ENCODE measurements at places on chromosomes 5 and 9. TPM values are rescaled to one million over a fixed set of nuclear protein-coding genes. Genes with fewer than 3 reads are reported as not detected.

LHX3 gene
- not detected for total RNA-seq

CAMK2A gene
- total RNA-seq = 34.6 TPM

COL5A1 gene
- 129 TPM for total RNA-seq

ADAMTS16 gene
- total RNA-seq = not detected

GRCh38 chr5:156481741-156482140, 154.8 kb downstream of the SGCD start:
- DNase-seq = no peak

DNA sequence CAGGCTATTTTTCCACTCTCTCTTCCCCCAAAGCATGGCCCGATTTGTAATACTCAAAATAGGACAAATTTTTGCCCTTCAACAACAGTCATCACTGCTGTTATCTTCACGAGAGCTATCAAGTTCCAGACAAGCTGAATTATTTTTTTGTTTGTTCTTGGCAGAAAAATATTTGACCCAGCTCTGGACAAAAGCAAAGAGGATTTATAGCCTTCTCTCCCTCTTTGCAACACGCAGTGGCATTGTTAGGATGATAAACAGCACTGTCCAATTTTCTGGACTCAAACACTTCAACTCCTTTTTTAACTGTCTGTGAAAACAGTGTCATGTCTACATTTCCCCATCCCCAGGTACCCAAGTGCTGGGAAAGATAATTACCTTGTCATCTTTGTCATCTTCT, 160.3 kb downstream of the SLF1 start:
- no peak for DNase-seq

GRCh38 chr5:175390352-175391083, 53.5 kb downstream of the DRD1 start:
- DNase-seq = no peak

GRCh38 chr9:34139477-34140146, 13.1 kb upstream of the DCAF12 start:
- DNase-seq = peak; percentile 28

GRCh38 chr5:150571836-150572235, 63.9 kb downstream of the NDST1 start:
- DNase-seq = no peak

DNA sequence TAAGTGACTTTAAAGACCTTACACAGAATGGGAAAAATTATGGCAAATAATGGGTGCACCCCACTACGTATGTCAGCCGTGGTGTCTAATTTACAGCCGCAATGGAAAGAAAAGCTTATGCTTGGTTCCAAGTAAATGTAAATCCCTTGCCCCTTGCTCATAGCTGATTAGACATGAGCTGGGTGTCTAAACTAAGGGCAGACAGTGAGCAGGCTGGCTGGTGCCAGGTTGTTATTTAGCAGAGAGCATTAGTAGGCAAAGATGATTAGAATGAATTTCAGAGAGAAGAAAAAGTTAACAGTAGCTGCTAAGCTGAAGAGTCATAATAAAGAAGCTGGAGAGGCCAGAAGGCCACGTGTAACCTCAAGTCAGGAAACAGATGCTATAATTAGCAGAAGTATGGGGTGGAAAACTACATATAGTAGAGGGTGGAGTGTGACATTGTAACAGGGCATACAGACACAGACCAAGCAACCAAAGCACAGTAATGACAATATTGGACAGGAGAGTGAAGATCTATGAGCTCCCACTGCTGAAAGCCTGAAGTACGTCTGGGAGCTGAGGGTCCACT, 257.7 kb downstream of the MCTP1 start:
- DNase-seq = peak; percentile 13

- DNase-seq = no peak
Observed at GRCh38 chr9:100125236-100125635, 26.2 kb downstream of the INVS start.

- no peak for DNase-seq
Observed at GRCh38 chr9:75395336-75395735, 307.0 kb downstream of the OSTF1 start.

DNA sequence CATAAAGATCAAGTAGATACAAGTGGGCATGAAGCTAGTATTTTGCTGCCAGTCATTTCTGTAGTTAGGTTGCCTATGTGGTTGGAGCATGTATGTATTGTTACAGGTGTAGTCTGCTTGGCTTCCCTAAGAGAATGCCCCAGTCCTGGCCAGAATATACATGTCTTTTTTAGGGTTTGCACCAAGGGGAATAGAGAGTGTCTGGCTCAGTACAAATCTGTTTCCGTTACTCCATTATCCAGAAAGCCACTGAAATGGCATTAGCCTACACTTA, 23.2 kb downstream of the TGFBR1 start:
- no peak for DNase-seq

DNA sequence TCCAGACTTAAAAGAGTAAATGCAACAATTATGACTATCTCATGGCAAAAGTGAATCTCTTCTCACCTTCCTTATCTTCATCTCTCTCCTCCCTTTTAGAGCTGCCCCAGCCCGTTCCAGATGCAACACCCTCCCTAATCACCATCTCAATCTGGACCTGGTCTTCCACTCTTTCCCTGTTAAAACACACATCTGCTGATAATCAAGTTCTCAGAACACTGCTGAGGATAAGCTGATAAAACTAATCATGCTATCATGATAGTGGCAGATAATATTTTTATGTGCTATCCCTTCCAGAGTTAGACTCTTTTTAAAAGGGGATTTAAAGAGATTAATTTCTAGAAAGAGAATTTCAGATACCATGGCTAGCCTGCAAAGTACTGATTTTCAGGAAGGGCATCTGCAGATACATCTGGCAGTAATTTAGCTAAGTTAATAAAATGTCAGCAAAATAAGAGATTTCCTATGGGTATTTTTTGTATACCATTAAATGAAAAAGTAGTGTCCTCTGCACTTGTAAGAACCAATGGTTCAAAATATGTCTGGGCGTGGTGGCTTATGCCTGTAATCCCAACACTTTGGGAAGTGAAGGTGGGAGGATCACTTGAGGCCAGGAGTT, 17.2 kb downstream of the SGTB start:
- no peak for DNase-seq

DNA sequence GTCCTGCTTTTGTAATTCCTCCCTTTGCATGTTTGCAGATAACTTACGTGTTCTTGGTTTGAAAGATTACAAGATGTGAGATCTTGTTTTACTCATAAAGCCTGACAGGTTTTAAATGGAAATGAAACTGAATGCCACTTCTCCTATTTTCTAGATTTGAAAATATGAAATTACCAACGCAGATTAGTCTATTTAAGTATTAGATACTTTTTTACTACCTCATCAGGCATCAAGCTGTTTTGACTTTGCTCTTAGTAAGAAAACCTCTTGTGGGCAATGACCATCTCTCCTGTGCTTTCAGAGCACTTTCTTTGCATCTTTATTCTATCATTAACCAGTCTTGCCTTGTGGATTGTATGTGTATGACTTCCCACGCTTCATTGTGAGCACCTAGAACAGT, 3.5 kb downstream of the DMXL1 start:
- no peak for DNase-seq

- no peak for DNase-seq
Observed at GRCh38 chr5:152262667-152263066, 142.4 kb downstream of the NMUR2 start.

GRCh38 chr5:98933445-98934072, 4.8 kb upstream of the CHD1 start:
- DNase-seq = no peak

GRCh38 chr5:97764700-97765099, 581.7 kb upstream of the RIOK2 start:
- peak; percentile 70 for DNase-seq

- no peak for DNase-seq
Observed at GRCh38 chr9:82554381-82554780, 508.6 kb downstream of the RASEF start.
